ENCODE measurements at places on chromosomes 12 and 14.

DNA sequence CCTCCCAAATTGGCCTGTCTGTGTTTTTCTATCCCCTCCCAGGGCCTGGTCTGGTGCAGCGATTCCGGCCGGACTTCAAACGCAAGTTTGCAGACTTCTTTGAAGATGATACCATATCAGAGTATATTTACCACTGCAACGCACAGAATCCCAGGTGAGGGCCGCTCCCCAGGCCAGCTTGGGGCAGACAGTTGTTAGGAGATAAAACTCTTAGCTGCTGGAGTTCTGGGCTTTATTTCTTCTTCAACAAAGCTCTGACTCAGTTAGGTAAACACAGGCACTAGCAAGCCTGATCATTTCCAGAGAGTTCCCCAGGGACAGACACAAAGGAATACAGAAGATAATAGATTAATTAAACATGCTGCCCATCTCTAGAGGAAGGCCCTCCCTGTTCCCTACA lies 8.3 kb downstream of the ABHD4 start:
- DNase-seq: no peak

DNA sequence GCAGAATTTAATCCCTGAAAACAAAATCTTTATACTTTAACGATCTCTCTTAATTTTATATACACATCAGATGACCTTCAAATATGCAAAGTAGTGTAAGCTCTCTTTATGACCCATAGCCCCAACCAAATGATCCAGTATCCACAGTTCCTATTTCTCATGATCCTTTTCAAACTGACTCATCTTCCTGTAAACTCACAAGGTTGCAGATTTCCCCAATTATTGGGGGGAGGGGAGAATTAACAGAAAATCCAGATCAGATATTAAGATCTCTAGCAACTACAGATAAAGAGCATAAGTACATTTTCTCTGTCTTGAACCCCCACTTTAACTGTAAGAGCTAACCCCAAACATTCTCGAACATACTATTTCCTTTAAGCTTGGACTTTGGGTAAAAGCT lies 12.5 kb downstream of the GNS start:
- peak; percentile 82 for DNase-seq

- DNase-seq: no peak
Measured at GRCh38 chr14:95320078-95320895, 579 bp upstream of the CLMN start.

- no peak for DNase-seq
Measured at GRCh38 chr12:8519171-8519570, 5.9 kb downstream of the CLEC4D start.

GRCh38 chr12:41100572-41100971 lies 87.5 kb upstream of the PDZRN4 start:
- DNase-seq: no peak

DNA sequence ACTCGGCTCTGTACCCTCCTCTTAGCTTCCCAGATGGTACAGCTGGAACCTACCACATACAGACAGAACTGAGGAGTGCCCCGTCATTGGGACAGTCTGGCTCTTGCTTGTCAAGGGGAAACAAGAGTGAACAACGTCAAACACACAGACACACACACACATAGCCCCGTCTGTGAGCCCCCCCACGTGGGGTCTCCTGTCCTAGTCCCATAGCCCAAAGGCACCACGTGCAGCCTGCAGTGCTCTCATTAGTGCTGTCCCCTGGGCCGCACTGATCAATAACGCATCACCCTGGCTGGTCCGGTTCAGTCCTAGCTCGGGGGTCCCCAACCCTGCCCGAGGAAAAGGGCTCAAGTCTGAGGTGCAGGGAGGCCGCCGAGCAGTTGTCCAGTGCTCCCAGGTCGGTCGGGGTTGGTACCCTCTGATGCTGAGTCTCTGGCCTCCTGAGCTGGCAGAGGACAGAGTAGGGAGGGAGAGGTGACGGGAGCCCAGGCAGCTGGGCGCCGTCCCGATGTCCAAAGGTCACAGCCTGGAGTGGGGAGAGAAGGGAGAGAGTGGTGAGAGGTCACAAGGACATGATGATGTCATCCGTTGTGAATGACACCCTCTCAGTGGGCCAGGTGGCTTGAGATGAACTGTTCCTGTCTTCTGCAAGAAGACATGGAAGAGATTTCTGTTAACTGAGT lies 105.4 kb upstream of the NOS1 start:
- DNase-seq: no peak

- no peak for DNase-seq
Measured at GRCh38 chr14:78324353-78324752, 154.2 kb downstream of the NRXN3 start.

DNA sequence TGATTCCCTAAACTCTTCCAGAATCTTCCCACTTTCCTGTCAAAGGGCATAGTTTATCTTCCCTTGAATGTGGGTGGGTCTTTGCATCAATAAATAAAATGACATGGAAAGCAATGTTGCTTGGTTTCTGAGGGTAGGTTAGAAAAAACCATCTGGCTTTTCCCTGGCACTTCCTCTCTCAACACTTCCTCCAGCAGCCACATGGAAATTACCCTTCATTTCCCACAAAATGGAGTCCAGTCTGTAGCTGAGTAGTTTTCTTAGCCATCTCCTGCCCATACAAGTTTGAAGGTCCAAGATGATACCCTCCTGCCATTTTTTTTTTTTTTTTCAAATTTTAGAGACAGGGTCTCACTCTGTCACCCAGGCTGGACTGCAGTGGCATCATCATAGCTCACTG lies 11.1 kb upstream of the NDUFA12 start:
- no peak for DNase-seq

DNA sequence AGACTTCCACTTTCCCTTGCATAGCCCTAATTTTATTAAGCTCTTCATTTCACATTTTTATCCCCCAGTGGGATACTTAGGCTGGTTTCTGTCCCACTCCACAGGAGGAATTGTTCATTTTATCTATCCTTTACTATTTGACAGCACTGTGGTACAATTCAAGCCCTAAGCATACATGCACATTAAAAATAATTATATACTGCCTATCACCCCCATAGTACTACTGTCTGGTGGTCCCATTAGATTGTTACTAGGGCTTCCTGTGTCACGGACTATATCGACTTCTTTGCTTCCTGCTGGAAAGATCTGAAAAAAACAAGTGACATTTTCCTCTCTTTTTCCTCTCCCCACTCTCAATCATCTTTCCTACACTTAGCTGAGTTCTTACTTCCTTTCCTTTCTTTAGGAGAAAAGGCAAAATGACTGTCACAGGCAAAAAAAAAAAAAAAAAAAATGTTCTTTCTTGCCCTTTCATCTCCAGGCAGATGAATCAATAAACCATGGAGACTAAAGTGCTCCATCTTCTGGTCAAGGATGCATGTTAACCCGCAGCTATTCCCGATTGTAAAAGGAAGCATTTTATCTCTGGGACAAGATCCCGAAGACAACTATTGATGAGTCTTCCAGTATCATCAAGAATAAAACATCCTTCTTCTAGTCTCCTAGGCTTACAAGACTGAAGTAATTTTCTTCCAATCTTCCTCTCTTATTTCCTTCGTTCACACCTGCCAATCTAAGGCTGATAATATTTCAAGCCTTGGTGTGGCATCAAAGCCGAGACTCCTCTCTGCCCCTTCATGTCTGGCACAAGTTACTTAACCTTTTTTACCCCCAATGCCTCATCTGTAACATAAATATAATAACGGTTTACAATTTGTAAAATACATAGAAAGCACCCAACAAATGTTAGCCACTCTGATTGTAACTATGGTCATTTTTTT lies 94.4 kb upstream of the PLEKHG7 start:
- peak; percentile 60 for DNase-seq

DNA sequence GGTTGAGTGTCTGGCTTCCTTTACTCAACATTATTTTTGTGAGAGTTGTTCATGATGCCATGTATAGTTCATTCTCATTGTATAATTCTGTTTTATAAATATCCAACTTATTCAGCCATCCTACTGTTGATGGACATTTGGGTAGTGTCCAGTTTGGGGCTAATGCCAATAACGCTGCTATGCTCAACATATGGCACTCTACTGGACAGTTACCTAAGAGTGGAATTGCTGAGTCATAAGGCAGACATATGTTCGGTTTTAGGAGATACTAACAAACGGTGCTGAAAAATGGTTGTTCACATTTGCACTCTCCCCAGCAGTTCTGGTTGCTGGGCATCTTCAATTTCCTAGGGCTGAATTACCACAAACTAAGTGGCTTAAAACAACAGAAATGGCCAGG lies 28.7 kb upstream of the P2RX4 start:
- DNase-seq: peak; percentile 85

DNA sequence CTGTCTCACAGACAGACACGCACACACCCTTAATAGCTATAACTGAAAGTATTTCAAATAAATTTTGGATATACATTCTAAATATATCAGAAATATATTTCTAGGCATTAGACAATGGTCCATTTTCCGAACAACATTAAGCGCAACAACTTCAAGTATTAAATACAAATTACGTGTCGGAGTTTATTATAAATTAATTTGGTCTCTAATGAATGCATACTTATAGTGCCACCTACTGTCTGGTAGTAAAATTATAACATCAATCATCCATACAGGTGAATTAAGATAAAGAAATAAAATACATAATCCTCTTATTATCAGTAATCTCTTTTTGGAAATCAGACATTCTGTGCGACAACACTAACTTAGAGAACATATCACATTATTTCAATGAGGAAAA lies 27.2 kb upstream of the CMAS start:
- DNase-seq: peak; percentile 33

DNA sequence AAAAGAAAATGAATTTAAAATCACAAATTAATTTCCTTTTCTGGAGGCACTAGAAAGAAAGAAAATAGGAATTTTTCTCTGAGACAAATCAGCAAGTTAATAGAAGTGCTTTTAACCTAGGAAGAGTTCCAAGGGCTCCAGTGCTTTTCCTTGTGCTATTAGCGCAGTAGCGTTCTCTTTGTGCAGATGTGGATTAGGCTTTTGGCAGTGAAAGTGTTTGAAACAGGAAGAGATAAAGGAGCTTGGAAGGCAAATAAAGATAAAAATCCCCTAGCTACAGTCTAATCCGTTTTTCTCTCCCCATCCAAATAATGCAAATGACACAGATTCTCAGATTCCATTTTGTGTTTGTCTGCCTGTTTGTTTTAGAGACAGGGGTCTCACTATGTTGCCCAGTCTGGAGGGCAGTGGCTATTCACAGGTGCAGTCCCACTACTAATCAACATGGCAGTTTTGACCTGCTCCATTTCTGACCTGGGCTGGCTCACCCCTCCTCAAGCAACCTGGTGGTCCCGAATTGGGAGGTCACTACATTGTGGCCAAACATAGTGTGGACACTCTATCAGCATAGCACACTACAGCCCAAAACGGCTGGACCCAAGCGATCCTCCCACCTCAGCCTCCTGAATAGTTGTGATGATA lies 166.1 kb downstream of the PAWR start:
- no peak for DNase-seq

DNA sequence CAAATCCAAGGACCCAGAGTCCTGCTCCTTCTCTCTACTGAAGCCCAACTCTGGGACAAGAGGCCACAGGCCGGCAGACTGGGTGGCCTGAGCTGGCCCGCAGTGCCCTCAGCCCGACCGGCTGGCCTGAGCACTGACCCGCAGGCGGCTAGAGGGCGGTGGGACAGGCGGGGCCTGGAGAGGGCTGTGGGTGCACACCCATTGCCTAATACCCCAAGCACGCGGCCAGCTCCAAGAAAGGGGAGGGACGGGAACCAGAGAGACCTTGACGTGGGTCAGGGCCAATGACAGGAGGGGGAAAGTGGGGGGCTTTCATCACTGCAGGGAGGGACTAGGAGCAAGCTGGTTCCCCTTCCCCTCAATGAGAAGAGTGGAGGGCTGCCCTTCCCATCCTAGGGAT lies 2.0 kb upstream of the WNT10B start:
- no peak for DNase-seq

GRCh38 chr12:18849761-18850160 lies 111.8 kb downstream of the CAPZA3 start:
- no peak for DNase-seq

DNA sequence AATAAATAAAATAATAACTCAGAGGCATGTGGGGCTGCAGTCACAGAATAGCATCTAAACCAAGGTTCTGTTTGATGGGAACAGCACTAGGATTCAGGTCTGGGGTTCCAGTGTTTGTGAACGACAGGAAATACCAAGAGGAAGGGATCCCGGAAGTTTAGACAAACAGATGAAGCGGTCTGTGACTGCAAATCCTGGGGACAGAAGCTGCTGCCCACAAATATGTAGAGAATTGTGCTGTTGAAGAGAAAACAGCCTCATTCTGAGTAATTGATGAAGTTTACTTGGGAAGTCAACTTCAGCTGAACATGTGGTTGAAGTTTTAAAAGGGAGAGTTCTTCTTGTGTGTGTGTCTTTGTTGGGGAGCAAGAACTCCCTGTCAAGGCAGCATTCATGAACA lies 98.4 kb upstream of the TBX5 start:
- DNase-seq: no peak

DNA sequence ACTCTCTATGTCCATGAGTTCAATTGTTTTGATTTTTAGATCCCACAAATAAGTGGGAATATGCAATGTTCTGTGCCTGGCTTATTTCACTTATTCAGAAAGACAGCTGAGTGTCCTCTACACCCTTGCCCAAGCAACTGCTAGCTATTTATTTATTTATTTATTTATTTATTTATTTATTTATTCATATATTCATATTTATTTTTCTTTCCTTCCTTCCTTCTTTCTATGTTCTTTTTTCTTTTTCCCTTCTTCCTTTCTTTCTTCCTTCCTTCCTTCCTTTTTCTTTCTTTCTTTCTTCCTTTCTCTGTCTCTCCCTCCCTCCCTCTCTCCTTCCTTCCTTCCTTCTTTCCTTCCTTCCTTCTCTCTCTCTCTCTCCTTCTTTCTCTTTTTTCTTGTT lies 563.4 kb downstream of the BCL11B start:
- no peak for DNase-seq

- peak; percentile 46 for DNase-seq
Measured at GRCh38 chr14:60331201-60332045, 82.4 kb downstream of the PPM1A start.

DNA sequence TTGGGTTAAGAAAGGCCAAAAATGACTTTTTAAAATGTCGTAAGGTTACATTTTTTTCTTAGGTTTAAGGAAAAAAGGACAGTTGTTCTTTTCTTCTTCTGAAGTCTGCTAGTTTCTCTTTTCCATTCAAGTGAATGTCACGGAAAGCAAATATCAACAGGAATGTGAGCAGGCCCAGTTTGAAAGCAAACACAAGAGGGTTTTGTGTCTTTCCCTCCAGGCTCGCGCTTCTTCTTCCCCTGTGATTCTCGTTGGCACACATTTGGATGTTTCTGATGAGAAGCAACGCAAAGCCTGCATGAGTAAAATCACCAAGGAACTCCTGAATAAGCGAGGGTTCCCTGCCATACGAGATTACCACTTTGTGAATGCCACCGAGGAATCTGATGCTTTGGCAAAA lies 85.4 kb downstream of the LRRK2 start:
- DNase-seq: no peak

DNA sequence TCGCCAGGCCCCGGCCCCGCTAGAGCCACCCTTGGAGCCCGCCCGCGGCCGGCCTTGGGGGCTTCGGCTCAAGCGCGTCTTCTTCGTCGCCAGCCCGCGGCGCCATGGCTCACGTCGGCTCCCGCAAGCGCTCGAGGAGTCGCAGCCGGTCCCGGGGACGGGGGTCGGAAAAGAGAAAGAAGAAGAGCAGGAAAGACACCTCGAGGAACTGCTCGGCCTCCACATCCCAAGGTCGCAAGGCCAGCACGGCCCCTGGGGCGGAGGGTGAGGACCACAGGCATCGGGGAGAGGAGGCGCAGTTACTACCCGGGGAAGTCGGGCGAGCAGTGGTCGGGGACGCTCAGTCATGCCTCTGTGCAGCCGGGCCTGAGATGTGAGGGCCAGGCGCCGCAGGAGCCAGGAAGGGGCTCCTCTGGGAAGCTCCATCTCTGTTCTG lies 573 bp downstream of the ARL6IP4 start:
- DNase-seq: no peak
